ENCODE measurements at places on chromosomes 1 and 21. TPM values are rescaled to one million over a fixed set of nuclear protein-coding genes. Genes with fewer than 3 reads are reported as not detected.

- H3K36me3 ChIP-seq, result no peaks in the 10 kb centered on the region
- no peak overlapping the region for H3K27ac ChIP-seq
- DNase-seq, result no peak
- H3K27me3 ChIP-seq, result no peaks in the 10 kb centered on the region
- no peaks in the 10 kb centered on the region for H3K4me1 ChIP-seq
Observed at GRCh38 chr21:39640754-39641153, 28.0 kb downstream of the B3GALT5 start.

- peaks cover 18% of the 10 kb centered on the region for H3K36me3 ChIP-seq
- peak; percentile 93 for DNase-seq
- H3K4me1 ChIP-seq, result peaks cover 10% of the 10 kb centered on the region
- H3K4me3 ChIP-seq, result peak within 1 kb of the TSS; percentile 96
Observed at GRCh38 chr1:100895540-100896480, at the start of gene SLC30A7. Gene SLC30A7 (plus strand): TSS chr1:100896090. CDS start chr1:100896263, 173 bp downstream.

- no peaks in the 10 kb centered on the region for H3K36me3 ChIP-seq
- no peaks in the 10 kb centered on the region for H3K27me3 ChIP-seq
- H3K4me1 ChIP-seq, result no peaks in the 10 kb centered on the region
- no peak overlapping the region for H3K4me3 ChIP-seq
Observed at GRCh38 chr1:103783944-103784377, 34.3 kb downstream of the AMY1C start.

GRCh38 chr21:25384782-25385181, 222.5 kb downstream of the MRPL39 start:
- no peak for DNase-seq
- H3K27me3 ChIP-seq, result no peaks in the 10 kb centered on the region
- no peaks in the 10 kb centered on the region for H3K4me1 ChIP-seq
- H3K4me3 ChIP-seq, result no peak overlapping the region
- H3K36me3 ChIP-seq, result no peaks in the 10 kb centered on the region

CD48 gene
- 373 TPM for total RNA-seq

DNA sequence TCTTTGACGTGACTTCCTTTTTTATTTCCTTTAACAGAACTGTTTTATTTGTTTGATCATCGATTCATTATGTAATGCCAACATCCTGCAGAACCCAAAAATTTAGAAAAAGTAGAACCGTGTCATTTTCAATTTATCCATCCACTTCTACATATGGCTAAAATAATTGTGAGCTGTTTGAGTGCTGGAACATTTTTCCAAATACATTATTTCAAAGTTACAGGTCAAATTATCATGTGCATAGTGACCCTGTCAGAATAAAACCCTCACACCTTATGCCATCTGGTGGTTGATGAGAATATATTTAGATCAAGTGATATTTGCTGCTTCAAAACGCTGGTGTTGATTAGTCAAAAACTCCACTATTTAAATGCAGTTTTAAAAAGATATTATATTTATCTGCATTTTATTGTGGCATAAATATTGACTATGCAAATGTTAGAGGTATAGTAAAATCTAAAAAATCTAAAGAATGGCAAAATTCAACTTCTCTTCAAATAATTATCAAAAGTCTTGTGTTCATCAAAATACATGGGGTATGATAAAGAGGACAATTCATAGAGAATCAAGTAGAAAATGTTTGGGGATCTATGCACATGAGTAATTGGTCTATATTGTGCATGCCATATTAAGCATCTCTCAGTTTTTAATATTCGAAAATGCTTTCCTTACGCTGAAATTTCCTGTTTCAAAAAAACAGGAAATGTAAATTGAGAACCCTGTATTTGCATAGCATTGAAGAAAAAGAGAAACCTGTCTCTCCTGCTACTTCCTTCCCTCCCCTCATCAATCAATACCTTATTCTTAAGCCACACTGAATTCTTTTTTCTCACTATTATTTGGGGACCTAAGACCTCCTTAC, 39.7 kb downstream of the UBE2U start:
- peak overlapping the region; percentile 8 for H3K27ac ChIP-seq
- no peaks in the 10 kb centered on the region for H3K4me1 ChIP-seq
- H3K27me3 ChIP-seq, result no peaks in the 10 kb centered on the region
- no peaks in the 10 kb centered on the region for H3K36me3 ChIP-seq
- H3K4me3 ChIP-seq, result peak overlapping the region; percentile 15
- peak; percentile 37 for DNase-seq
